ENCODE measurements at places on chromosomes 4 and X.

- H3K36me3 ChIP-seq, result no peaks in the 10 kb centered on the region
- peak overlapping the region; percentile 51 for H3K4me3 ChIP-seq
- peak; percentile 80 for DNase-seq
- no peaks in the 10 kb centered on the region for H3K27me3 ChIP-seq
- peak overlapping the region; percentile 83 for H3K27ac ChIP-seq
- no peaks in the 10 kb centered on the region for H3K4me1 ChIP-seq
Measured at GRCh38 chrX:48897157-48897624, 377 bp downstream of the TIMM17B start.

GRCh38 chr4:5592272-5592671, 116.1 kb downstream of the EVC2 start:
- H3K27me3 ChIP-seq, result no peaks in the 10 kb centered on the region
- DNase-seq, result no peak
- no peak overlapping the region for H3K4me3 ChIP-seq
- H3K27ac ChIP-seq, result no peak overlapping the region
- H3K4me1 ChIP-seq, result no peaks in the 10 kb centered on the region
- H3K36me3 ChIP-seq, result peaks cover 4% of the 10 kb centered on the region

DNA sequence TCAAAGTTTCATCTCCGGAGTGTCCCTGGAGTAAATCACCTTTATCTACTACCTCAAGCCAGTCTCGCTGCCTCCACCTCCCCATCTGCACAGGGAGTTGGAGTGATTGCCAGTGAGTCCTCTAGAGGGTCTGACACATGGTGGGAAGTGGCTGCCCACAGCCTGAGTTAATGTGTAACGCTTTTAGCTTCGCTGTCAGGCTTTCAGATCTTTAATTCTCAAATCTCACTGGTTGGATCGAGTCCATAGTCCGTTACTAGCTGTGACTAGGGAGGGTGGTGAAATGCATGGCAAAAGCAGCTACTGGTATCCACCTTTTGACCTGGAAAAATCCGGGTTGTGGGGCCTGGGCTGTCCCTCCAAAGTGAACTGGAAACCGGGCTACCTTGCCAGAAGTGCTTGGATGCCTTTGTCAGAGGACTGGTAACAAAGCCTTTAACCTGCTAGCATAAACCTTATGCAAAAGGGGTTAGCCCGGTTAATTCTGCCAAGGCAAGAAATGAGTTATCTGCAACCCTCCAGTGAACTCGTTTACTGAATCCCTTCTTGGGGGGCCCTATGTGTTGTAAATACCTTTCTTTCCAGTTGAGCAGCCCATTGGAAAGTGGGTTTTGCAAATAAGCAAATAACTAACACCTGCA, 5.1 kb upstream of the WDR1 start:
- no peak for DNase-seq
- H3K27ac ChIP-seq, result no peak overlapping the region
- no peaks in the 10 kb centered on the region for H3K4me1 ChIP-seq
- H3K27me3 ChIP-seq, result no peaks in the 10 kb centered on the region

DNA sequence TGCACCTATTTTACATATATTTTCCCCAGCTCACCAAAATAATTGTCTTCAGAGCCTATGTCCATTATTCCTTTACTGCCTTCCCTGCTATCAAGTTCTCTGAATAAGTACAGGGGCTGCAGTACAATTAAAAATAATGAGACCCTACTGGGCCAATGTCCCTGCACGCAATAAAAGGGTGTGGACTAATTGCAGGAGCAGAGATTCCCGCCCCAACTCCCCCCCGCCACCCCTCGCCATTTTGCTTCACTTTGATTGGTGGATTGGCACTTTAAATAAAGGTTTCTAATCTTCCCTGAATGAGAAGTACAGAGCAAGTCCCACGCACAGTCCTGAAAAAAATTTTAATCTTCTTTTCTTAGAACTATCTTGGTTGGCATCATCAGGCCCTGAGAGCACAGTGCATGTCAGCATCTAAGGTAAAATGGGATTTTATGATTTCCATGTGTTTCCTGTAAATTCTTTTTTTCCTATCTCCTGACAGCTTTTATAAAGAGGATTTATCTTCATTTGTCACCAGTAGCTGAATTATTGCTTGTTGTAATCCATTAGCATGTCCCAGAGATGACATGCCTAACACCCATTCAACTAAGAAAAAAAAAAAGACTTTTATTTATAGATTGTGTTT, at the start of gene AMBN:
Gene AMBN, plus strand, starts transcription at position 302 of the 628 bp plus-strand sequence. Its CDS starts 103 bp downstream, at position 405.
- H3K27ac ChIP-seq, result no peak within 1 kb of the TSS
- no peaks in the 10 kb centered on the region for H3K4me1 ChIP-seq
- H3K36me3 ChIP-seq, result no peaks in the 10 kb centered on the region

GRCh38 chrX:146854281-146854680, 39.7 kb upstream of the CXorf51A start:
- no peak overlapping the region for H3K4me3 ChIP-seq
- H3K36me3 ChIP-seq, result no peaks in the 10 kb centered on the region
- no peaks in the 10 kb centered on the region for H3K4me1 ChIP-seq
- no peak for DNase-seq
- H3K27me3 ChIP-seq, result no peaks in the 10 kb centered on the region
- H3K27ac ChIP-seq, result no peak overlapping the region

DNA sequence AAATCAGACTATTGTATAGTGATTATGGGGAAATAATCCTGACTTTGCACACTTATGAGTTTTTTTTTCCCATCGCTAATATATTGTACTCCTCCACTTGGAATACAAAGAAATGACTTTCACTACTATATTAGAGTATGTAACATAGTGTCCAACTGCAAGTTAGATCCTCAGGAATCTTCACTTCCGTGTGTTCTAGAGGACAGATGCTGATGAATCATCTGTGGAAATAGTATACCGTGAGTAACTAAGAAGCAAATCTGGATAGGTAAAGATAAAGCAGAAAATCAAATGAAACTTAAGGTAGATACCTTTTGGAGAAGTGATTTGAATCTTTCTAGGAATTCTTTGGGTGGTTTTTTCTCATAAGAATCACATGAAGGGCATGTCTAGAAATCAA, 8.3 kb downstream of the IL21 start:
- H3K36me3 ChIP-seq, result no peaks in the 10 kb centered on the region
- no peak overlapping the region for H3K4me3 ChIP-seq
- H3K27me3 ChIP-seq, result no peaks in the 10 kb centered on the region
- H3K27ac ChIP-seq, result no peak overlapping the region

DNA sequence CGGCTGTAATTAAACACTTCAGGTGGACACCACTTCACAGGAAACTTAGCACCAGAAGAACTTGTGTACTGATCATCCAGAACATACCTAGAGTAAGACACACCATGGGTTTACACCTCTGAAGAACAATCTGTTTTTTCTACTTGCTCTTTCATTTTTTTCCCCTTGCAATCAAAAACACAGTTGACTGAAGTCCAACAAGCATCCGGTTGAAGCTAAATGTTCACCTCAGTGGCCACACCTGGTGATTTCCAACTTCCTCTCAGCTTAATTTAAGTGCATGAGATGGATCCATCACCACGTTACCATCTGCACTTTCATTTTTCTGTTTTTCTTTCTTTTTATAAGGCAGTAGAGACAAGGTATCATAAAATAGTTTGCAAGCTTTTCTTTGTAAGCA, 4.9 kb upstream of the TXK start:
- H3K4me1 ChIP-seq, result no peaks in the 10 kb centered on the region
- DNase-seq, result no peak
- no peak overlapping the region for H3K4me3 ChIP-seq
- no peak overlapping the region for H3K27ac ChIP-seq

DNA sequence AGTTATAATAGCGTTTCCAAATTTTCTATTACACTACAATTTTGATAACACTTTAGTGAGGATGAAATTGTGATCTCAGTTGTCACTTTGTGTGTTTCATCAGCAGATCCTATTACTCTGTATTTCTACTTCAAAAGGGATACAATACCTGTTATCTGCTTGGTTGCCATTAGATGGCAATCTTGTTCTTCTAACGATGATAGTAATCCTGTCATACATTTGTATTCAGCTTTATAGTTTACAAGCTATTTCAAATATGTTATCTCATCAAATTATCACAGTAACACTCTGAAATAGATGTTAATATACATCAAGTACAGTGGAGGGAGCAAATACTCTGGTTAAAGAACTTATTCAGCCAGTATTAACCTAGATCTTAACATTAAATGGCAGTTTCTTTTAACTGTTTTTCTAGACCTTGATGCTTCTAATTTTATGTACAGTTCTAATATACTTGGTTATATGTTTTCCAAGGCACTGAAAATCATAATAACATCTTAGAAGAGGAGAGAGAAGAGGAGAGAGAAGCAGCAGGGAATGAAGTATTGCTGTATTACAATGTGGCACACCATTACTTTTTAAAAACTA, 292.0 kb downstream of the CCSER1 start:
- no peak overlapping the region for H3K4me3 ChIP-seq
- DNase-seq, result no peak
- H3K4me1 ChIP-seq, result no peaks in the 10 kb centered on the region
- no peaks in the 10 kb centered on the region for H3K27me3 ChIP-seq
- H3K36me3 ChIP-seq, result no peaks in the 10 kb centered on the region

GRCh38 chr4:153166716-153167501, 37.3 kb upstream of the TRIM2 start:
- H3K4me1 ChIP-seq, result no peaks in the 10 kb centered on the region
- H3K27me3 ChIP-seq, result no peaks in the 10 kb centered on the region
- H3K4me3 ChIP-seq, result no peak overlapping the region

- peak; percentile 52 for DNase-seq
- no peaks in the 10 kb centered on the region for H3K27me3 ChIP-seq
- no peak overlapping the region for H3K4me3 ChIP-seq
- no peaks in the 10 kb centered on the region for H3K36me3 ChIP-seq
Measured at GRCh38 chrX:350534-351323, 32.1 kb upstream of the GTPBP6 start.

GRCh38 chrX:130285069-130285620, 16.4 kb upstream of the ZNF280C start:
- no peaks in the 10 kb centered on the region for H3K4me1 ChIP-seq
- no peak for DNase-seq
- no peaks in the 10 kb centered on the region for H3K27me3 ChIP-seq
- H3K4me3 ChIP-seq, result no peak overlapping the region

DNA sequence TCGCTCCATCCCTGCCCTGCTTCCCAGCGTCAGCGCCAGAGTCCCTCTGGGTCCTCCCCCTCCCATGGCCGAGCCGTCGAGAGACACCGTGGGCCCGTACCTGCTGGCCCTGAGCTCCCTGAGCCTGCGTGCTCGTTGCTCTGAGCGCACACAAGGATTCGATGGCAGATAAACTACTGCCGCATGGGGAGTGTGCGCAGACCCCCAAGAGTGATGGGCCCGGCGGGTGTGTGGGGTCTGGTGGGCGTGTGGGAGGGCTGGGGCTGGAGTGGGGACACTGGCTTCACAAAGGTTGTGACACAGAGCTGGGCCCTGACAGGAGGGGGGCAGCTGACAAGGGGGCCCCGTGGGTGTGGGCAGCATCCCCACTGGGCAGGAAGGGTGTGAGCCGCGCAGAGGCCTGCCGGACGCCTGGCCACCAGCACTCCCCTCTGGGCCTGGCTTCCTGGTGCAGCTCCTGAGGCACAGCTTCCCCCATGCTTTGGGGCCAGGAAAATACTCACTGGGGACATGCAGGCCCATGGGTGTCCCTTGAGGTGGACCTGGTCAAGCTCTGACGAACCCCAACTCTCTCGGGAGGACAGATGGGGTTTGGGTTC, 4.8 kb upstream of the RGS12 start:
- H3K27me3 ChIP-seq, result no peaks in the 10 kb centered on the region
- no peak overlapping the region for H3K27ac ChIP-seq
- H3K4me1 ChIP-seq, result peaks cover 5% of the 10 kb centered on the region
- no peak for DNase-seq

DNA sequence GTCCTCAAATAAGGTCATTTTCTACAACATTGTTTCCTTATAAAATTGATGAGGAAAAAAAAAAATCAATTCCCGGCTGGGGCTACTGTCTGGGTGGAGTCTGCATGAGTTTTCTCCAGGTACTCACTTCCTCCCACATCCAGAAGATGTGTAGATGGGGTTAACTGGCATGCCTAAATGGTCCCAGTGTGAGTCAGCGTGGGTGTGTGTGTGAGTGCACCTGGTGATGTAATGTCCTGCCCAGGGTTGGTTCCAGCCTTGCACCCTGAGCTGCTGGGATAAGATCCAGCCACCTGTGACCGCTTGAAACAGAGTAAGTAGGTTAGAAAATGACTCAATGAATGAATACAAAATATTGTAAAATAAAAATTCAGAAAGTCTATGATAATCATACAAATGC, 11.1 kb downstream of the USP26 start:
- no peak overlapping the region for H3K4me3 ChIP-seq
- H3K36me3 ChIP-seq, result no peaks in the 10 kb centered on the region
- H3K27ac ChIP-seq, result no peak overlapping the region
- H3K27me3 ChIP-seq, result peaks cover 4% of the 10 kb centered on the region
- H3K4me1 ChIP-seq, result no peaks in the 10 kb centered on the region
- no peak for DNase-seq

DNA sequence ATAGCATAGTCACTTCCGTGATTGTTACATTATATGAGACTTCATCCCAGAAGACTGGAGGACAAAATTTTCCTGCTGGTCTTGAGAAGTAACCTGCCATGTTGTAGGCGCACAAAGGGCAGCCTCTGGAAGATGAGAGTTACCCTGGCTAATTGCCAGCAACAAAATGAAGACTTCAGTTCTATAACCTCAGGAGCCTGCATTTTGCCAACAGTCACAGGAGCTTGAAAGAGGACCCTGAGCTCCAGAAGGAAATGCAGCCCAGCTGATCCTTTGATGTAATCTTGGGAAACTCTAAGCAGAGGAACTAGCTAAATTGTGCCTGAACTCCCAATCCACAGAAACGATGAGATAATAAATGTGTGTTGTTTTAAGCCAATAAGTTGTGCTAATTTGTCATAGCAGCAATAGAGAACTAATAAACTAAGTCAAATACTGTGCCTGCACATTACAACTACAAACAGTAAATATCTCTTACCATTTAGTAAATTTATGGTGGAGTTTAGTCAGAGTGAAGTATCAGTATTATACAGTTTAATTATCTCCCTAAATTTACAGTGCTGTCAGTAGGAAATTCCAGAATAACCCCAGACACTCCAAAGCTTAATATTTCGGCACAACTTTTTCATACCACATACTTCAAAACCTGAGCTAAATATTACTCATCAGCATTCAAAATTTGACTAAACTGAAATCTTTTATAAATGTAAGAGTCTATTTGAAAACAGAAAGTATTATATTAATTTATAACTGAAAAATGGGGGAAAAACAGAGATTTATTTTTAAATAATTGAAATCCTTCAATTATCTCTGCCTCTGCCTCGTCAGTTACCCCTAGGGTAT, 90.1 kb upstream of the MAPK10 start:
- no peak for DNase-seq
- H3K27ac ChIP-seq, result no peak overlapping the region
- no peaks in the 10 kb centered on the region for H3K27me3 ChIP-seq
- no peaks in the 10 kb centered on the region for H3K4me1 ChIP-seq

DNA sequence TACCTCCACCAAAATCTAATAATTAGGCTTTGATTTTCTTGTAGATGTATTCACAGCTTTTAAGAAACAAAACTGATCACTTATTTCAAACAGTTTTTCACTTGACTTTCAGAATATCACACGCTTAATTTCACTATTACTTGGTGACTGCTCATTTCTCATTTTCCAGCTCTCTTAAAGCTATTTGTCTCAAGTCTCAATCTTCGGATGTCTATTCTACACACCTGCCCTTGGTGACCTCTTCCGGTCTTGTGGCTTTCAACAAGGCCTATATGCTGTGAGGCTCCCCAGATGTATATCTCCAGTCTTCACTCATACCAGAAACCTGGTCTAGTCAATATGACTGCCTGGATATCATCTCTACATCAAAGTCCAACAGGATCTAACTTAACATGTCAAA, 34.9 kb upstream of the ANXA10 start:
- H3K27me3 ChIP-seq, result no peaks in the 10 kb centered on the region
- H3K36me3 ChIP-seq, result no peaks in the 10 kb centered on the region
- no peak for DNase-seq
- no peak overlapping the region for H3K27ac ChIP-seq
- H3K4me3 ChIP-seq, result no peak overlapping the region
